ENCODE measurements at places on chromosomes 11 and 22.

GRCh38 chr11:70078095-70078780 is at the start of gene ANO1:
TSS of gene ANO1 (plus strand) at chr11:70078317. CDS start at chr11:70078607, 290 bp downstream.
- no peak for DNase-seq

DNA sequence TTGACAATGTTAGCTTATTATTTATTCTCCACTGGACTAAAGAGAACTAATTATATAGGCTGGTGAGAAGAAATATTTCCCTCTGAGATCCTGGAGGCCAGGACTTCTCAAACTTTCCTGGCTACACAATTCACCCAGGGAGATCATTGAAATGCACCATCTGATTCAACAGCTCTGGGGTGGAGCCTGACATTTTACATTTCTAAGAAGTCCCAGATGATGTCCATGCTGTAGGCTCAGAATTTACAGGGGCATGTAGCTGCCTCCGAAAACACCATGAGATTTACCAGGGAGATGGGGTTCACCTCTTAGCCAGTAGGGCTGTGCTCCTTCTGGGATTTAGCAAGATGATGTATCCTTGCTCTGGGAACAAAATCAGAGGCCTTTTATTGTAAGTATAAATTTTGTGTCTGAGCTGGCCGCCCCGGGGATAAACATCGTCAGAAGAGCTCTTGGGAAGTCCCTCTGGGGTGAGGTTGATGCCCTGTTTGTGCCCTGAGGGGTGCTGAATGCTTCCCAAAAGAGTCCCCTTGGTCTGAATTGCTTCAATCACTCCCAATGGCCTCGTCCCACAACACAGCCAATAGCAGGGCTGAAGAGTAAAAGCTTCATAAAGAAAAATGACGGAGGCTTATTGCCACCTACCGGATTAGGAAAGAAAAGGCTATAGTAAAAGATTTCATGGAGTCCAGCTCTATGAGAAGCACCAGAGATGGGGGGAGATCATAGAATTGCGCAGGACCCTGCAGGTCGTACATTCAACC is 33.4 kb upstream of the API5 start:
- no peak for DNase-seq

DNA sequence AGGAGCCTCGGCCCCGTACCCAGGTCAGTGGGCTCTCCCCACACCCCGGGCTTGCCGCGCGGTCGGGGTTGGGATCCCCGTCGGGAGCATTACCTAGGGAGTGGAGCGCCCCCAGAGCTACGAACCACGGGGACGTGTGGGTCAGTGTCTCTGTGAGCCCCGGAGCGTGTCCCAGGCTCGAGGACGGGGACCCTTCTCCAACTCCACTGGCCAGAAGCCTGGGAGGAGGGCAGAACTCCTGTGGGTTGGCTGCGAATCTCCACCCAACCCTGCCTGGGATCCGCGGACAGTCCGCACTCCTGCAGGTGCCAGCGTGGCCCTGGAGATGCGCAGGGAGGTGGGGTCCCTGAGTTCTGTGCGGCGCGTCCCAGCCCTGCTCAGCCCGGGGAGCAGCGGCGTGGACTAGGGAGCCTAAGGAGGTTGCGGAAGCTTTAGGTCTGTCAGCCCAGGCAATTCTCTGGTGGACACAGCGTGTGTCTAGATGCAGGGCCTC is 346 bp downstream of the PPFIBP2 start:
- peak; percentile 21 for DNase-seq

DNA sequence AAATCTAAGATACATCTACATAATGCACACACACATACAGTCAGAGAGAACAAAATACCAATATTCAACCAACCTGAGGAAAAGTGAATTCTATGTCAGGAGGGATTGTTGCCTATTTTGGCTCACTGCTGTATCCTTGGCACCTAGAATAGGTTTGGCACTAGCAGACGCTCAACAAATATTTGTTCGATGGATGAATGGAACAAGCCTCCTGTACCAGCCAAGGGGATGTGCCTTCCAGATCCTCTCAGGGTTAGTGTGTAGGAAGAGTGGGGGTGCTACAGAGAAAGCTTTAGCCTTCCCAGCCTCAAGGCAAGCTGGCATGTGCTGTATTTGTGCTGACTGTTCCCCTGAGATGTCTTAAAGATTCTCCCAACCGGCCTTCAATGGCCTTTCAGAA is 23.3 kb upstream of the POU2AF1 start:
- DNase-seq: no peak

DNA sequence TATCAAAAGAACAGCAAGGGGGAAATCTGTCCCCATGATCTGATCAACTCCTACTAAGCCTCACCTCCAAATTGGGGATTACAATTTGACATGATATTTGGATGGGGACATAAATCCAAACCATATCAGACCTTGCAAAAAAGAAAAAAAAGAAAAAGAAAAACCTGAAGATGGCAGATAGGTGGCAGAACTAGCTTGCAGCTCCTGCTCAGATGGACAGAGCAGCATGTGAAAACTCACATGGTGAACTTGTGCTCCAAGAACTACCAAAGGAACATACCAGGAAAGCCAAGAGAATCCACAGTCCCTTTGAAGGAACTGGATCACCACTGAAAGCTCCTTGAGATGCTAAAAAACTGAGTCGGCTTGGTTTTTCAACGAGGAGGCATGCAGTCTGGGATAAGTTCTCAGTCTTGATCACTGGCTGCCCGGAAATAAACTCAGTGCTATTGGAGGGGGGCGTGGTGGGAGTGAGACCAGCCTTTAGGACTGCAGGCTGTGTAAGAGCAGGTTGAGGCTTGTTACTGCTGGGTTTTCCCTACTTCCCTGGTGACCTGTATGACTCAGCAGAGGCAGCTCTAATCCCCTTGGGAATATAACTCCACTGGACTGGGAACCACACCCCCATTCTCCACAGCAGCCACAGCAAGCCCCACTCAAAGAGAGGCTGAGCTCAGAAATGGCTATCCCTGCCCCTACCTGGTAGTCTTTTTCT is 358.3 kb upstream of the ARHGAP42 start:
- no peak for DNase-seq

DNA sequence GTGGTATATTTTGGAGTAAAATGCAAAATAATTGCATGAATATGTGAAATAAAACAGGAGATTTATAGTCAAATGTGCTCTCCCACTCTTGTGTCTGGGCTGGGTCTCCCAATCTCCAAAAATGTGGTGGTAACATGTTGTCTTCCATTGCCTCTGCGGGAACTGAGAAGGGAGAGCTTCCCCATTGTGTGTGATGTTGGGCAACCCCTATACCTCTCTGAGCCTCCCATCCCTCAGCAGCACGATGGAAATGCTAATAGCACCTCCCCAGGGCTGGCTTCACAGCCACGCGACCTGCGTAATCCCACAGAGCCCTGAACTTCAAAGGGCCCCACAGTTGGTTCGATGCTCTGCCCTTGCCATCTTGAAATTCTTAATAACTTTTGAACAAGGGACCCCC is 72.0 kb downstream of the TP53I11 start:
- no peak for DNase-seq

- DNase-seq: no peak
Measured at GRCh38 chr11:80443177-80443576, 1002.3 kb upstream of the TENM4 start.

DNA sequence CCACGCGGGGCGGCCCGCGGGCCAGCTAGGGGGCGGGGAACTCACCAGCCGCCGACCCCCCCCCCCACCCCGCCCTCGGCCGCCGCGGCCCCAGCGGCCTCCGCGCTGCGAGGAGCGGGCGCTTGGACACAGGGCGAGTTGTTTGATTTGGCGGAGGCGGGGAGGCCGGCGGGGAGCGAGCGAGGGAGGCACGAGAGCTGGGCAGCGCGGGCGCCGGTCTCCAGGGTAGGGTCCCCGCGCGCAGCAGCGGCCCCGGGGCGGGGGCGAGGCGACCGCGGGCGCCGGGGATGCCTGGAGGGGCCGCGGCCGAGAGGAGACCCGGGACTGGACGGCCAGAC is 64.4 kb downstream of the NAV2 start:
- no peak for DNase-seq

DNA sequence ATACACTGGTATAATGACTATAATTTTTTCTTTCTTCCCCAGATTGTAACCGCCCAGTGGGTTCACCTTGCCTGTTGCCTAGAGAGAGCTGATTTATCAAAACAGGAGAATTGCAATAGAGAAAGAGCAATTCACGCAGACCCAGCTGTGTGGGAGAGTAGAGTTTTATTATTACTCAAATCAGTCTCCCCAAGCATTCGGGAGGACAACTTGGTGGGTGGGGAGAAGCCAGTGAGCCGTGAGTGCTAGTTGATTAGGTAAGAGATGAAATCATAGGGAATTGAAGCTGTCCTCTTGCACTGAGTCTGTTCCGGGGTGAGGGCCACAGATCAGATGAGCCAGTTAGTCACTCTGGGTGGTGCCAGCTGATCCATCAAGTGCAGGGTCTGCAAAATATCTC is 73.2 kb downstream of the SLC35F2 start:
- no peak for DNase-seq

DNA sequence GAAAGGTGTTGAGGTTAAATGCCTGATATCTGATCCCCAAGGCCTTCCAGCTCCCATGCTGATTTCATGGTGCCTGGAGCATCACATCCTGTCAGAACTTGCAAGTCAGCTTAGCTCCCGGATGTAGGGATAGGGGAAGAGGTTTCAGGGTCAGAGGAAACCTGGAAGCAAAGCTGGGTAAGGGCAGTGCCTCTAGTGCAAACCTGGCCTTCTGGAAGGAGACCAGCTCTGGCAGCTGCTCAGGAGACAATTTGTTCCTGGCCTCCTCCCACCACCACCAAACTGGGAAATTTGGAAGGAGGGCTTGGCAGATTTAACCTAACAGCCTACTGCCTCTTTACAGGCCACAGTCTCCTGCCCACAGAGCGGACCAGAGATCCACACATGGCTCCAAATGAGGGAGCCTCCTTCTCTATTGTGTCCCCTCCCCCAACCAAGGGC is 9.2 kb upstream of the TSKU start:
- DNase-seq: no peak

GRCh38 chr11:125175896-125176575 is 11.5 kb downstream of the PKNOX2 start:
- no peak for DNase-seq

DNA sequence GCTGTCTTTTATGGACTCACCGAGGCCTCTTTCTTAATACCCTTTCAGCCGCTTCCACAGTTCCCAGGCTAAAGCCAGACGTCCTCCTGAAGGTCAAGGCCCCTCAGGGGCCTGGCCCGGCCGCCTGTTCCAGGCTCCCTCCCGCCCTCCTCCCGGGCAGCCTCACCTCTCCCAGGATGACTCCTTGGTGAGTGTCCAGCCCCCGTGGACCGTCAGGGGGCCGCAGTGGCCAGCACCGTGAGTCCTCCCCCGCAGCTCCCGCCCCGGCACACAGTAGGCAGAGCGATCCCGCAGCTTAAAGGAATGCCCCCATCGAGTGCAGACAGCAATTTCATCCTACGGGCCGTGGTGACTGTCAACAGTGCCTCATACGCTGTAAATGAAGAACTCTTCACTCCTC is 32.9 kb downstream of the ELFN2 start:
- no peak for DNase-seq

All from CD4-positive, alpha-beta T cell treated with Interferon alpha-2 for 1 hour (primary cell).